ENCODE measurements at places on chromosomes 16 and 17. TPM values are rescaled to one million over a fixed set of nuclear protein-coding genes. Genes with fewer than 3 reads are reported as not detected.
A peak's percentile ranks its signal among the peaks of the same experiment; 100 is the strongest.

The RPRML gene
- polyA plus RNA-seq: not detected

The RNF167 gene
- 129 TPM for polyA plus RNA-seq

- no peak for DNase-seq
Measured at GRCh38 chr17:72737151-72737690, 355.3 kb downstream of the SLC39A11 start.

DNA sequence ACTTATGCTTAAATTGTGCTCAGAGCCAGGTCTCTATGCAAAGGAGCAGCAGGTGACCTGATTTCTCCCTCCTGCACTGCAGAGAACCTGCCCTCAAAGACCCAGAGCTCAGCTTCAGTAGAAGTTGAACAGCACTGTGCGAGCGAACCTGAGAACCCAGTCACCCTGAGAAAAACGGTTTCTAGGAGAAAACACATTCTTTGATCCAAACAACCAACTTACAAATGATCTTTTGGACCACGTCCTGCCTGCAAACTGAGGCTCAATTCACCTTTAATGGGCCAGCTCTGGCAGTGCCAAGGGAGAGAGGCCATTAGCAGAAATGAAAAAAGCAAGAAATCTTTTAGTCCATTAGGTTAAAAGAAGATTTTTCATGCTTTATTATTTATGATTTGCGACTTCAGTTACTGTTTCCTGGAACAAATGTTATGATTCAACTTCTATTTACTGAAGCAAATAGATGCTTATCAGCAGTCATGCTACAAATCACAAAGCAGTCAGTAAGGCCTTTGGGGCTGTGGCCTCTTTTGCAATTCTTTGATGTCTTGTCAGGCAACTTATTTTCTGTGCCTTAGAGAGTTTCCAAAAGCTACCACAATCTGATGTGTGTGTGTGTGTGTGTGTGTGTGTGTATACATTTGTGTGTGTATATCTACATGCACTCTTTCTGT lies 65.7 kb upstream of the LRRC37A3 start:
- peak; percentile 48 for DNase-seq

DNA sequence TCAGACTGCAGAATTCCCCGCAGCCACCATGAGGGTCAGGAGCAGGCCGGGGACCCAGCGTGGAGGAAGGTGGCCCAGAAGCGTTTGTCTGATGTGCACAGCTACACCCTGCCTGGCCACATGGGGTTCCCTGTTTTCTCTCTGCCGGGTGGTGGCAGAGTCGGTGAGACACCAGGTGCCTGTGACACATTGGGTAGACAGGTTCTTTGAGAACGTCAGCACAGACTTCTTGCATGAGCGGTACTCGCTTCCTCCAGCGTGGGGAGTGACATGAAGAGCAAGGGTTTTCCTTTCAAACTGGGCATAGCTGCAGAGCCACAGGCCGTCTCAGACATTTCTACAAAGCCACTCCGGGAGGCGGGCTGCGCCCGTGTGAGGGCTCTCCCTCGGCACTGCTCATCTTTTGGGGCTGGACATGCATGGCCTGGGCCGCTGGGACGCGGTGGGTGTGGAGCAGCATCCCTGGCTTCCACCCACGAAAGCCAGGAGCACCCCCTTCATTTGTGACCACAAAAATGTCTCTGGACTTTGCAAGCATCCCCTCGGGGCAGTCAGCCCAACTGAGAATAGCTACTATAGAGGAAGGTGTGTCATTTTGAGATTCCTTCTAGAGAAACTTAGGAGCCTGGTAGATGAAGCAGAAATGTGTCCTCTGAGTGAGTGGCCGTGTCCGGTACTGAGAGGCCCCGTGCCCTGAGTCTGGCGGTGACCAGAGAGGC lies 26.0 kb downstream of the NME3 start:
- DNase-seq: no peak

Measured in renal pelvis (tissue), 12 donors.